Gastrocnemius medialis (tissue), 4 donors: ENCODE measurements at places on chromosomes 13 and 19. TPM values are rescaled to one million over a fixed set of nuclear protein-coding genes. Genes with fewer than 3 reads are reported as not detected.

ADGRE2 gene
- 0.20 TPM for total RNA-seq

RFPL4A gene
- total RNA-seq, result not detected

ZNF561 gene
- total RNA-seq, result 15.5 TPM

C19orf12 gene
- total RNA-seq, result 142 TPM

PSPN gene
- 0.44 TPM for total RNA-seq

TMIGD2 gene
- total RNA-seq, result not detected
